Muscle of back (tissue), 13 donors: ENCODE measurements at places on chromosomes 3 and 15.

- no peak for DNase-seq
These were observed 289.0 kb upstream of the RASGRP1 start for GRCh38 chr15:38853608-38854007.

- no peak for DNase-seq
These were observed 26.1 kb upstream of the MGA start for GRCh38 chr15:41634072-41634626.

DNA sequence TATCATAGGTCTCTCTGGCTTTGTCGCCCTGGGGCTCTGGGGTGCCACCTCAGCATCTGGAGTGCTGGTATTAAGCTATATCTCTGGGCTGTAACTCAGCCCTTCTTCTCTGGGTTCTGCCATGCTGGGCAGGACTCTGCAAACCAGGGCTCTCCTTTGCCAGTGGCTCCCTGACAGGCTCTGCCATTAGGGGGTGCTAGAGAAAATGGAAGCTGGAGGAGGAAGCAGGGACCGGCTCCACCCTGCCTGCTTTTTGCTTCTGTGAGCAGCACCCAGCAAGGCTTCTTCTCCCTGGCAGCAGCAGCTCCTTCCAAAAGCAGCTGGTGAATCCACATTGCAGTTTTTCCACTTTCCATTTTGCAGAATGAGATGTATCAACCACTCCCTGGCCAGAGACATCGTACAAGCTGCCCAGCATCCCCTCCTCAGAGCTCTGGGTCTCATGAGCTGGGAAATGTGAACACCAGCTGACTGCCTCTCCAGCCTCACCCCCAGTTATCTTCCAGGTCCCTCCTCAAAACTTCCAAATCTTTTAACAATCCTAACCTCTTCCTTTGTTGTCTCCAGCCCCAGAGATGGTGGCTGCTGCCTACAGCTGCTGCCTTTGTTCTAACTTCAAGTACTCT is 165.0 kb downstream of the ABHD5 start:
- peak; percentile 26 for DNase-seq

DNA sequence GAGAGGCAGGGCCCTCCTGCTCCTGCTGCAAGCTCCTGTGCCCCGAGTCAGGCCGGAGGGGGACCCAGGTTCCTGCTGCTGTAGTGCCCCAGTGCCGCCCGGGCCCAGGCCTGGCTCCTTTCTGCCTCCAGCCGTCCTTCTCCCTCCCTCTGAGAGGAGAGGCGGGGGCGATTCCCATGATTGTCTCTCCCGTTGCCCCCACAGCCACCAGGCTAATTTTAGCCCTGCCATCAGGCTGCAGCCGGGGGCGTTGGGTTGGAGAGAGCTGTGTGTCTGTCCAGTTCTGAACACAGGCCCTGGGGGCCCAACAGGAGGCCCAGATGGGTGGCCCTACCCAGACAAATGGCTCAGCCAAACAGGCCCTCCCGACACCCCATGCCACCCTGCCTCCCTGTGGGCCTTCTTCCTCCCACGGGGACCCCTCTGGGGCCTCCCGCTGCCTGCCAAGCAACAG is 214.8 kb downstream of the TBC1D2B start:
- DNase-seq: no peak

DNA sequence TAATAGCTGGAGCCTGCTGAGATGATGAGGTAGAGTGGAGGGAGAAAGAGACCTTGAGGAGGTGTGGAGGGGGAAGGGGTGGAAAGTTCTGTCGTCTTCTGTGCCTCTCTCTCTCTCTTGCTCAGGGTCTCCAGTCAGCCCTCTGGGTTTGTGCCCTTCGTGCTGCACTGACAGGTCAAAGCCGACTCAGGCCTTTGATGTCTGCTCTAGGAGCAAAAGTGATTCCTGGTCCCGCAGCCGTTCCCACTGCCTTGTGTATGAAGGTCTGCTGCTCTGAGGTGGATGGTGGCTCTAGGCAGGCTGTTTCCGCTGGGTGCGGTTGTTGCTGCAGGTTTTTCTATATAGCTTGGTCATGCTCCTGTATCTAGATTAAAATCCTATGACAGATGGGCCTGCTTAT is 89.4 kb downstream of the IGF1R start:
- no peak for DNase-seq

DNA sequence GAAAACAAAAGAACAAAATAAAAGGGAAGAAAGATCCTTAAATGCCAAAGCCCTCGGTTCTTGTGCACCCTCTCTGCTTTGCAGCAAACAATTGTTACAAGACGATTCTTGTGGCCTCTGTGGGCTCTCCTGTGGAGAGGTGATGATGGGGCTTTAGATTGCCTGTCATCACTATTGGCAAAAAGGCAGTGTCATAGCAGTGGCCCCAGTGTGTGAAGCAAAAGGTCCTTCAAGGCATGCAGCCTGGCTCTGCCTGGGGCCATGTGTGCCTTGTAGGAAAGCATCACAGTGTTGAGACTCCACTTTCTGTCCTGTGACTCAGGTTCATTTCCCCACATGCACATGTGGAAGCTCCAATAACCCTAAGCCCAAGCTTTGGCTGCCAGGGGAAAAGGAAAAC is 43.7 kb downstream of the POC1A start:
- no peak for DNase-seq

DNA sequence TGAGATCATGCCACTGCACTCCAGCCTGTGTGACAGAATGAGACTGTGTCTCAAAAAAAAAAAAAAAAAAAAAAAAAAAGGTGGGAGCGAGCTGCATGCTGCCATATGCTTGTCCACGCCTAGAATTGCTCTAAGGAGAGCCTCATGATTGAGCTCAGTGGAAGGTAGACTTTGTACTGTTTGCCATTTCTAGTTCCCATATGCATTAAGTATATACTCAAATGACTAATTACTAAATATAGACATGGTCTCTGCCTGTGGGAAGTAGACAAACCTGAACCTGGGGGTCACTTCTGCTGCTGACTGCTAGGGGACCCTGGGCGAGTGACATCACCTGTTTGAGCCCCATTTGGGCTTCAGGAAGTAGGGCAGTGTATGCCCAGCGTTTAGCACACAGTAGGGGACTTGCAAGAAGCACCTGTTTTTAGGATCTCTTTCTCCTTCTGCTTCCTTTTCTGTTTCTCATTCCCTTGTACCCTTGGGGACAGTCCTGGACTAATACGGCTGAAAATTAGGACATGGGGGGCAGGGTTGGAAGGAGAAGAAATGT is 27.2 kb downstream of the PRKCD start:
- no peak for DNase-seq

DNA sequence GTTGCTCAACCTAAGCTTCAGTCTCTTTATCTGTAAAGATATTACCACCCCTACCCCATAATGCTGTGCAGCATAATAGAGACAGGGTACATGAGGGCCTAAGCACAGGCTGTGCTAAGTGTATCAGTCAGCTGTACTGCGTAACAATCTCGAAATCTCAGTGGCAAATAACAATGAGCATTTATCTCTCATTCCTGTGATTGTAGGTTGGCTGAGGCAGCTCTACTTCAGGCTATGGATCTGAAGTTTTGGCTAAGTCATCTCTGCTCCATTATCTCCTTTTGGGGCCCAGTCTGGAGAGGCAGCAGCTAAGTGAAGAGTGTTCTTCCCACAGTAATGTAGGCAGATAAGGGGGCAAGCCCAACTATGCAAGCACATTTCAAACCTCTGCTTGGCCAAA is 7.1 kb upstream of the SLC6A11 start:
- DNase-seq: no peak

- no peak for DNase-seq
These were observed 74.0 kb upstream of the RARB start for GRCh38 chr3:25354071-25354470.

DNA sequence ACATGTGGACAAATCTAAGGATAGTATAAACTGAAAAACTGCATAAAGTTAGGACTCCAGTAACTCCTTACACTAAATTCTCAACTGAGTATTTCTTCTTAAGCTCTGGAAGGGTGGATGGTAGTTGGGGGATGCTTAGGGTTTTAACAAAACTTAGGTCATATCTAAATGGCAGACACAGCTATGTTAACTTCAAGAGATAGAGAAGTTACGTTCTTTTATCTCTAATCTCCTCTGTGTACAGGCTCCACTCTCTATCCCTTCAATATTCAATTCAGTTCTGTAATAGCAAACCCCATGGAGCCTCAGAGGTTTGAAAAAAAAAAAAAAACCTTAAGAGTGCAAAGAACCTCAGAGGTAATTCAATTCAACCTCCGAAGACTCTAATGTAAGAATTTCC is 3.1 kb downstream of the CMTM6 start:
- DNase-seq: no peak

DNA sequence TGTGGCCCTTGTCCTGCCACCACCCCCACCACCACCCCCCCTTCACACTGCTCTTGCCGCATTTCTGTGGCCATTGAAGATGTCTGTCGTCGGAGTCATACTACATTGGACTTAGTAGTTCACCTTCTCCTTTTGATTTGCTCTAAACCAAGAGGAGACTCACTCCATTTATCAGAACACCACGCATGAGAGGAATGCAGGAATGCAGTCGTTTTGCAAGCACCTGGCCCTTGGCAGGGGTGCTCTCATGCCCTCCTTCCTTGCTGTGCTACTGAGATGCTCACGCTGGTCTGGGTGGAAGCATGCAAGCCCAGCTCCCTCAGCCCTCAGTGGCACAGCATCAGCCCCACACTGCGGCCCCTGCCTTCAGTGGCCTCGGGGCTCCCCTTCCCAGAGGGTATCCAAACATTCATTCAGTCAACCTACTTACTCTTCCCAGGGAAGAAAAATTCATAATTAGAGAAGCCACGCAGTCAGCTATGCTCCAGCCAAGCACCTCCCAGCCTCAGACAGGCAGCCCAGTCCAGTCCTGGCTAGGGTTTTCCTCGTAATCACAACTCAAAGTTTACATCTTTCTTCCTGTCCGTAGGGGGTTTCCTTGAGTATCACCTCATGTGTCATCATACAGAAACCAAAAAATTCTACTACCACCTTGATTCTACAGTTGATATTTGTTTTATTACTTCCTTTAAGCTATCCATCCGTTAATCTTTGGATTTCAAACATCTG is 520.0 kb downstream of the GABRG3 start:
- DNase-seq: no peak

DNA sequence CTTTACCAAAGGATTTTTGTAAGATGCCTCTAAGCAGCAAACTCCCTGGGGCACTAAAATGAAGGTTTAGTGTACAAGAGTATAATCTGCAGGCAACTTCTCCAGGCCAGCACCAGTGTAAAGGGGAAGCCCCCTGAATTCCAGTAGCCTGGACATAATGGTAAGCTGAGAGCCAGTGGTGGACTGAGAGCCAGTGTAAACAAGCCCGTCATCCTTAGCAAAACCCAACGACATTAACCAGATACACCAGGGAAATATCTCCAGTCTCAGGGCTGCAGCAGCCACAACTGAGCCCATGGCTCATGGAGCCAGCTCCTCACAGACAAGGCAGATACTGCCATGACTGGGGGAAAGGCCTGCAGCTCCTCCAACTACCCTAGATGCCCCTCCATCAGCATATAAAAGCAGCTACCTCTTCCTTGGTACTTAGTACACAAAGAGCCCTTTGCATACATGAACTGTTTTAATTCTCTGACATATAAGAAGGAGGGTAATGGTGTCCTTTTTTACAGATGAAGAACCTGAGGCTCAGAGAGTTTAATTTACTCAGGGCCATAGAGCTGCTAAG is 21.7 kb downstream of the PARP16 start:
- DNase-seq: no peak

- DNase-seq: no peak
These were observed 208.6 kb upstream of the TOPAZ1 start for GRCh38 chr3:44033123-44033522.
